ENCODE measurements at places on chromosomes 1 and 21.

- peaks cover 17% of the 10 kb centered on the region for H3K4me1 ChIP-seq
- no peak for DNase-seq
- no peak overlapping the region for H3K4me3 ChIP-seq
- H3K27me3 ChIP-seq, result no peaks in the 10 kb centered on the region
- H3K36me3 ChIP-seq, result no peaks in the 10 kb centered on the region
Measured at GRCh38 chr1:198295225-198295624, 138.4 kb downstream of the NEK7 start.

GRCh38 chr1:60874718-60875117, 207.6 kb upstream of the NFIA start:
- DNase-seq, result peak; percentile 70
- no peak overlapping the region for H3K27ac ChIP-seq
- no peaks in the 10 kb centered on the region for H3K36me3 ChIP-seq
- no peaks in the 10 kb centered on the region for H3K27me3 ChIP-seq

DNA sequence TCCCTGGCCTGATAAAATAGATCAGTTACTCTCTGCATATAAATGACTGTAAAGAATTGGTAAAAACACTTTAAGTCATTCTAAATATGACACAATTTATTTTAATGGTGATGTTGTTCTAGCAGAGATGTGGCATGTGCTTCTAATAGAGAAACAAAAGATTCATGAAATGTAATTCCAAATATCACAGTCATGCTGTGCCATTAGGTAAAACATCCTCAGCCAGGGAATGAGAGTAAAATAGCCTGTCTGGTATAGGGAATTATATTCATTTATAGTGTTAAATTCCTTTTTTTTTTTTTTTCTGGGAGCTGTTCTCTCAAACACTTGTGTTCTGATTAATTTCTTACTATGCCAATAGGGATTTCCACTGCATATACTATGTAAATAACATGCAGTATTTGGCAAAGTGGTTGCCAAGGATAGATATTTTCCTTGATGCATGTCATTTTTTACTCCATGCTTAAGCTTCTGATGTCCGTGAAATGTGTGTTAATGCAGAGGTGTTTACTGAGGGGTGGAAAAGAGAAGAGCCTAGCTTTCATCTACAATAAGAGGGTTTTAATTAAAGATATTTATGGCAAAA, 67.8 kb downstream of the TMPRSS15 start:
- no peaks in the 10 kb centered on the region for H3K27me3 ChIP-seq
- H3K4me1 ChIP-seq, result no peaks in the 10 kb centered on the region
- H3K36me3 ChIP-seq, result no peaks in the 10 kb centered on the region
- no peak overlapping the region for H3K27ac ChIP-seq

- peaks cover 20% of the 10 kb centered on the region for H3K4me1 ChIP-seq
- no peaks in the 10 kb centered on the region for H3K36me3 ChIP-seq
- no peak for DNase-seq
- no peak overlapping the region for H3K27ac ChIP-seq
Measured at GRCh38 chr1:53281133-53281532, 42.8 kb upstream of the MAGOH start.

DNA sequence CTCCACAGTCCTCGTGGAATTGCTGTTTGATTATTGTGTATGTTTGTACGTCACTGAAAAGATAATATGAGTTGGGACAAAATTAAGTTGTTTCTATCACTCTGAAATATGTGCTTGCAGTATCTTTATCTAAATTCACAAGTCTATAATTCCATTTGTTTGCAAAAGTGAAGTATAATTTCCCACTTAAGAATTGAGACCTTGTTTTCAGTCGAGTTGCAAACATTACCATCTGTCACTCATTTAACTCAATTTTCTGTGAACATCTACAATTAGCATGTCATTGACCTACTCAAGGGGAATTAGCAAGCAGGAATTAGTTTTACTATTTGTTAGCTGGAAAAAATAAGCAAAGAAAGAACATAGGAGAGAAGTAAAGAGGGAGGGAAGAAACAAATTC, 195.8 kb downstream of the TPR start:
- H3K27me3 ChIP-seq, result no peaks in the 10 kb centered on the region
- no peak overlapping the region for H3K27ac ChIP-seq
- peaks cover 3% of the 10 kb centered on the region for H3K36me3 ChIP-seq
- DNase-seq, result no peak
- H3K4me1 ChIP-seq, result no peaks in the 10 kb centered on the region

DNA sequence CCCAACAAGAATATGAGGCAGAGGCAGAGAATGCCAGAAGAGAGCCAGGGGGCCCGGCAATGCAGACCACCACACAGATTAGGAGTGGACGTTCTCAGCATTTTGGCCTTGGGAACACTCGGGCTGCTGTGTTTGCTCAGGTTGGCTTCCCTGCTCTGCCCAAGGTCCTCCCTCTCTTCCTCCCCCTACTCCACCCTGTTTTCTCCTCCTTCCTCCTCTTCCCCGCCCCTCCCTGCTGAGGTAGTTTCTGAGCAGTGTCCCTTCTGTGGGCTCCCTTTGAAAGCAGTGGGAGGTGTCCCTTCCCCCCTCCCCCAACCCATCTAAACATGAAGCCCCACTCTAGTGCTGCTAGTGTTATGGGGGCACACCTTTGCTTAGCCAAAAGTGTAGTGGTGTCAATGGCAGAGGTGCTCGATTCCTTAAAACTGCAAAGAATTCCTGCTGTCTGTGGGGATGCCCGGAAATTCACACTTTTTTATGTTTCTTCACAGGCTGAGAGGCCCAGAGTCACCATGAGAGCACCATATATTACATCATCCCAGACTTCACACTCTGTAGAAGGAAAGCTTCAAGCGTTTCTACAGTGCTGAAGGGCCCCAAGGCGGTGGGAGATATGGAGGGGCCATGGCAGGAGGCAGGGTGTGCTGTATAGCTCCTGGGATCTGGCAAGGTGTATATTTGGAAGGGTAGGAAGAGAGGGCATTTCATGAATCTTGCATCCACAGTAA, at the start of gene HHIPL2:
Gene HHIPL2, minus strand, starts transcription at position 161 of the 728 bp plus-strand sequence. Its CDS starts 60 bp downstream, at position 101.
- H3K36me3 ChIP-seq, result no peaks in the 10 kb centered on the region
- no peak within 1 kb of the TSS for H3K27ac ChIP-seq
- peak; percentile 17 for DNase-seq

- H3K36me3 ChIP-seq, result peaks cover 41% of the 10 kb centered on the region
- no peak overlapping the region for H3K4me3 ChIP-seq
- no peaks in the 10 kb centered on the region for H3K27me3 ChIP-seq
- DNase-seq, result peak; percentile 52
- H3K4me1 ChIP-seq, result no peaks in the 10 kb centered on the region
Measured at GRCh38 chr1:212782422-212783154, 9.0 kb downstream of the NSL1 start.

DNA sequence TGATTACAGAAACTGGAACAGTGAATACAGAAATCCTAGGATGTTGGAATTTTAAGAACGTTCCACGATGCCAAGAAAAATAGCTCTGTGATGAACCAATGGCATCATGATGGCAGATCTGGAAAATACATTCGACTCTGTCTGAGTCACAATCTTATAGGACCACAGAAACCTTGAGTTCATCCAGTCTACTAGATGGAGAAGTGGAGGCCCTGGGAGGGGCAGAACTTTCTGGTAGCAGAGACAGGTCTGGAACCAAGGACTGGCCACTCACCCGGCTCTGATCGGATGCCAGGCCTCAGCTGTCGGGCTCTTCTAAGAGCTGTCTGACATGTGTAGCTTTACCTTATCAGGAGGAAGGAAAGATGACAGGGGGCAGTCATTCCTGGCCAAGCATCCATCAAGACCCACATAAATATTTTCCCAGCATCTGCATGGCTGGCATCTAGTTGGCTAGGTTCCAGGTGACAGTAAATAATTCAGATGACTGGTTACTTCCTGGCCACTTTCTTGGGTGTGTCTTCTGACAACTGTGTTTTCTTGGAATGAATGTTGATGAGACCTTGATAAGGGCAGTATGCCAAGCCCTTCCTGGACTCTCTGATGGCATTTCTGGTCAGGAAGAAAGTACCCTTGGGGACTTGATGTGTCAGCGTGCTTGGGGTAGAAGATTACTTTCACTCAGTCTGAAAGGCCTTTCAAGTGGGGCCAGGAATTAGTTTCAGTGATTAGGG, 72.6 kb upstream of the TRABD2B start:
- no peaks in the 10 kb centered on the region for H3K36me3 ChIP-seq
- DNase-seq, result peak; percentile 62
- H3K4me1 ChIP-seq, result peaks cover 3% of the 10 kb centered on the region
- H3K27ac ChIP-seq, result no peak overlapping the region

DNA sequence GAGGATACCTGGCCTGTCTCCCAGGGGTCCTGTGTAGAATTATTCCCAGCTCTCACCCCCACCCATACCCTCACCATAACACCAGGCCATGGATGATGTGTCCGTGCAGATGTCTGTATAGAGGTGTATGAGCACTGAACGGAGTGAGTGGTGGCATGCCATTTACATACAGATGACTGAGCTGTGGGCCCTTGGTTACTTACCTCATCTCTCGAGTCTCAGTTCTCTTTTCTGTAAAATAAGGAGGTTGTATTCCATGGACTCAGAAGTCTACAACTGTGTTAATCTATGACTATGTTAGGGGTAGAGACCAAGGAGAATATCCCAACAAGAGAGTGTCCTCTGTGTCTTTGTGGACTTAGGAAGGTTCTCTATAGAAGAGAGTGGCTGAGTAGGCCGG, 65.6 kb upstream of the CD1D start:
- peaks cover 5% of the 10 kb centered on the region for H3K4me1 ChIP-seq
- H3K4me3 ChIP-seq, result no peak overlapping the region
- H3K36me3 ChIP-seq, result no peaks in the 10 kb centered on the region
- H3K27ac ChIP-seq, result no peak overlapping the region

- H3K36me3 ChIP-seq, result no peaks in the 10 kb centered on the region
- H3K27me3 ChIP-seq, result no peaks in the 10 kb centered on the region
- H3K4me3 ChIP-seq, result no peak overlapping the region
- no peak overlapping the region for H3K27ac ChIP-seq
- DNase-seq, result no peak
- H3K4me1 ChIP-seq, result no peaks in the 10 kb centered on the region
Measured at GRCh38 chr1:40245686-40246085, 2.1 kb upstream of the TMCO2 start.

DNA sequence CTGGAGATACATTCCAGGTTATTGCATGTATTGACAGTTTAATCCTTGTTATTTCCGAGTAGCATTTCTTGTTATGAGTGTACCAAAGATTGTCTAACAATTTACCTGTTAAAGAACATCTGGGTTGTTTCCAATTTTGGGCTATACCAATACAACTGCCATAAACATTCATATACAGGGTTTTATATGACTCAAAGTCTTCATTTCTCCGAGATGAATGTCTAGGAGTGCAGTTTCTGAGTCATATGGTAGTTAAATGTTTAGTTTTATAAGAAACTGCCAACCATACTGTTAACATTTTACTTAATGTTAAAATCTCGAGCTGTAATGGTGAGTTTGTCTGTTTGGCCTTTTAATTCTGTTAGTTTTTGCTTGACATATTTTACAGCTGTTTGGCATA, 10.0 kb downstream of the RAB4A start:
- H3K27me3 ChIP-seq, result no peaks in the 10 kb centered on the region
- H3K36me3 ChIP-seq, result no peaks in the 10 kb centered on the region
- H3K27ac ChIP-seq, result no peak overlapping the region
- no peak overlapping the region for H3K4me3 ChIP-seq
- no peaks in the 10 kb centered on the region for H3K4me1 ChIP-seq

GRCh38 chr1:235079443-235080296, 49.0 kb downstream of the TOMM20 start:
- no peak overlapping the region for H3K4me3 ChIP-seq
- H3K4me1 ChIP-seq, result peaks cover 22% of the 10 kb centered on the region
- no peaks in the 10 kb centered on the region for H3K36me3 ChIP-seq

DNA sequence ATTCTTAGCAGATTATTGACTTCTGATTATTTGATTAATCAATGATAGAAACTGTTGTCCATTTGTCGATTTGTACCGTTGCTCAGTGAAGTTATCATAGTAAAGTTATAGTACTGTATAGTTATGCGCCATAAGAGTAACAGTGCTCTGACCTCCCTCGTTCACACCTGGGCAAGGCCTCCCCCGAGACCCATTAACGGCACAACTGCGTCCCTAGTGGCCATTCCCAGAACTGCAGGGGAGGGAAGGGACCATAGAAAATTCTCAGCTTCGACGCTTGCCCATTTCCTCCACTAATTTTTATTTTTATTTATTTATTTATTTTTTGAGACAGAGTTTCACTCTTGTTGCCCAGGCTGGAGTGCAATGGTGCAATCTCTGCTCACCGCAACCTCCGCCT, 334.4 kb downstream of the DSCAM start:
- no peaks in the 10 kb centered on the region for H3K27me3 ChIP-seq
- no peak overlapping the region for H3K4me3 ChIP-seq
- no peak for DNase-seq
- H3K4me1 ChIP-seq, result no peaks in the 10 kb centered on the region
- no peaks in the 10 kb centered on the region for H3K36me3 ChIP-seq

DNA sequence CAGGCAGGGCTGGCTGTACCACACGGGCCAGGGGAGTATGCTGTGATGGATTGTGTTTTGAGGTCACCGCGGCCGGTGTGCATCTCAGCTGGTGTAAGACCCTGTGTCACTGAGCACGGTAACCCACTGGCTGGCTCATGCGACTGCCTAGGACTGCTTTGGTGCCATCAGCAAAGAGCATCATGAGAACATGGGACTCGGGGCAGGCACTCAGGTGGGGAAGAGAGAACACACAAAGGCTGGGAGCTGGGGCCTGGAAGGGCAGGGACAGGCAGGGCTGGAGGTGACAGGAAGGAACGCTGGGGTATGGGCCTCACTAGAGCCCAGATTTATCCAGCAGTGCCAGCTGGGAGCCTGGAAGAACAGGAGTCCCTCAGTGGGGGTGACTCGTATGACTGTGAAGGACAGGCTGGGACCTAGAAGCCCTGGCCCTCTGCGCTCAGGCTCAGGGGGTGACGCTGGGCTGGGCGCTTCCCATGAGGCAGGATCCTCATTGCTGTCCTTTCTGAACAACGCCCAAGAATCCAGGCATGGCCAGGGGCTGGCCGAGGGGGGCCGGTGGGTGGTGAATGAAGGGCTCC, 210.4 kb upstream of the VAMP3 start:
- H3K27ac ChIP-seq, result no peak overlapping the region
- H3K27me3 ChIP-seq, result no peaks in the 10 kb centered on the region
- no peak for DNase-seq
- no peak overlapping the region for H3K4me3 ChIP-seq
- peaks cover 20% of the 10 kb centered on the region for H3K4me1 ChIP-seq
- no peaks in the 10 kb centered on the region for H3K36me3 ChIP-seq

DNA sequence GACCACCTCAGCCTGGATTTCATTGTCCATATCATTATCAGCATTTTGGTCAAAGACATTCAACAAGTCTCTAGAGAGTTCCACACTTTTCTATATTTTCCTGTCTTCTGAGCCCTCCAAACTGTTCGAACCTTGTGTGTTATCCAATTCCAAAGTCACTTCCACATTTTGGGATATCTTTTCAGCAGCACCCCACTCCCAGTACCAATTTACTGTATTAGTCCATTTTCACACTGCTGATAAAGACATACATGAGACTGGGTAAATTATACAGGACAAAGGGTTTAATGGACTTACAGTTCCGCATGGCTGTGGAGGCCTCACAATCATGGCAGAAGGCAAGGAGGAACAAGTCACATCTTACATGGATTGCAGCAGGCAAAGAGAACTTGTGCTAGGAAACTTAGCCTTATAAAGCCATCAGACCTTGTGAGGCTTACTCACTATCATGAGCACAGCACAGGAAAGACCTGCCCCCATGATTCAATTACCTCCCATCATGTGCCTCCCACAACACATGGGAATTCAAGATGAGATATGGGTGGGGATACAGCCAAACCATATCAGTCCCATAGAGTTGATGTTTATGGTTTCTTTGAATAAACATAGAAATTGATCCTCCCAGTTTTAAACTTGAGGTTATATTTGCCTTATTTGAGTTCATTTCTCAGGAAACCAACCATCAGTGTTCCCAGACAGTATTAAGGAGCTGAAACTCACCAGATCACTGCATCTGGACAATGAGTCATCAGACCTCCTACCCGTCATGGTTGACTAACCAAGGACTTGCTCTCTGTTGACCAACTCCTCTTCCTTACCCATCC, 322.7 kb upstream of the DUSP10 start:
- peaks cover 12% of the 10 kb centered on the region for H3K4me1 ChIP-seq
- no peak overlapping the region for H3K27ac ChIP-seq
- H3K36me3 ChIP-seq, result no peaks in the 10 kb centered on the region
- DNase-seq, result no peak
- no peak overlapping the region for H3K4me3 ChIP-seq
